ENCODE measurements at places on chromosomes 2 and 18.

GRCh38 chr2:231117922-231118613 lies 6.8 kb downstream of the HTR2B start:
- DNase-seq: no peak

DNA sequence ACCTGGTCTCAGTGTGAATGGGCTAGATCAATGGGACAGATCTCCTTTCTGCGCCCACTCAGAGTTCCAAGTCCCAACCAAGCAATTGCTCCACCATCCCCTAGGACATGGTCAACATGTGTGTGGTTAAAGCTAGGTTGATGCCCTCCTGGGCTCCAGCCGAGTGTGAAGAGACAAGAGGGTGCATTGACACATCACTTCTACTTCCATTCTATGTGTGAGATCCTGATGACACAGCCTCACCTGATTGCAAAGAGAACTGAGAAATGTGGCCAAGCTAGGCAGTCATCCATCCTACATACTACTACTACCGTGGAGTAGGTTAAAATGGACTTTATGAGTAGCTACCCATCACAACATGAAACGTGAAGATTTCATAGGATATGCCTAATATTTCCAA lies 106.8 kb downstream of the NCKAP5 start:
- DNase-seq: no peak

GRCh38 chr2:113896791-113897190 lies 6.9 kb downstream of the ACTR3 start:
- no peak for DNase-seq

DNA sequence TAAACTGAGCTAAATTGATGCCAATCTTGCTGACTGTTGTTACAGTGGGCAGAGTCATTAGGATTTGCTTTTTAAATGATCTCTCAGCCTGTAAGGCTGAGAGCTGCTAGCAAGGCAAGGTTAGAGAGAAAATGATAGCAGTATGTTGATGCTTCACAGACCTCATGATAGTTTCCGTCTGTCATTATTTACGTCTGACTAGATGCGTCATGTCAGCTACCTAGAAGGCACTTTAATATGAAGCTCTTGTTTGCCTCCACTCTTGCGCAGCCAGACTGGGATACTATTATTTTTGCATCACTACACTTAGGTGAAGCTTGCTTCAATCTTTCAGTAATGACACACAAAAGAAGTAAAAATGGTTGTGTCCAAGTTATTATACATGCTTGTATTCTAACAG lies 313.8 kb downstream of the LNPK start:
- DNase-seq: no peak

GRCh38 chr2:195734395-195734794 lies 77.4 kb downstream of the SLC39A10 start:
- DNase-seq: no peak

DNA sequence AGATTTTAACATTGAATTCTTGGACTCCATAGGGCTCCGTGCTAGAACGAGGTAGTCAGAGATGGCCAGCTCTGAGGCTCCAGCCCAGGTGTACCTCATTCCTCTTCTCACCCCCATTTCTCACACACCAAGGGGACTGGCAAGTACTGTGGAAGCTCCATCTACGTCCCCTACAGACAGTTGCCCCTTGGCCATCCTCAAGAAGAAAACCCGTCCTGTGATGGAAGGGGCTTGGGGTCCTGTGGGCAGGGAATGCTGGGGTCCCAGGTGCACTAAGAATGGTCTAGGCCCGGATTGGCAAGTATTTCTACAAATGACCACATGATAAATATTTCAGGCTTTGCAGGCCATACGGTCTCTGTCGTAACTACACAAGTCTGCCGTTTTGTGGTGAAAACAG lies 110.3 kb downstream of the PDCL3 start:
- DNase-seq: no peak

DNA sequence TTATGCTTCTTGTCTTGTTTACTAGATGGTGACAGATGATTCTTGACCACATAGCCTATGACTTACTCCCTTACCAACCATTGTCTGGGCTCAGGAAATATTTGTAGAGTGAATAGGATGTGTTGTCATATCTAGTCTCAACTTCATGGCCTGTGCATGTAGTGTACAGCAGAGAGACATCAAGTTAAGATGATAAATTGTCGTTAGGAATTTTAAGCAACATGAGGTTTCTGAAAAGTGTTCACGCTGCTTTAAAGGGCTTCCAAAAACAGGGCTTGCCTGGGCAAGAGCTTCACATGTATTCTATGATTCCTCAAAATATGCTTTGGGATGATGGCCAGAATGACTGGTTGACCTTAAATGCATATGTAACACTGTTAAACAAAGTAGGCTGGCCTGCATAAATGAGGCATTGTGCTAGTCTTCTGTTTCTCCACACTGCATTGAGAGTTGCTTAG lies 424.0 kb downstream of the RND3 start:
- DNase-seq: no peak

- DNase-seq: no peak
Measured at GRCh38 chr18:31576670-31577069, 15.0 kb upstream of the TTR start.

DNA sequence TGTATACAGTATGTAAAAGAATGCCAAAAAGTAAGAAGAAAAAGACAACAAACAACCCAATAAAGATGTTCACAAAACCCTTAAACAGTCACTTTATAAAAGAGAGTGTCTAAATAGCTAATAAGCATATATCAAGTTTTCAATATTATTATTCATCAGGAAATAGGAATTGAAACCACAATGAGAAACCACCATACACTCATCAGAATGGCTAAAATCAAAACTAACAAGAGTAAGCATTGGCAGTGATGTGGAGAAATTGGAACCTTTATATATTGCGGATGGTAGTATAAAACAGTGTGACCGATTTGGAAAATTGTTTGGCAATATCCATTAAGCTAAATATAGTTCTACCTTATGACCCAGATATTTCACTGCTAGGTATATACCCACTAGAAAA lies 20.5 kb upstream of the TGFA start:
- DNase-seq: no peak

DNA sequence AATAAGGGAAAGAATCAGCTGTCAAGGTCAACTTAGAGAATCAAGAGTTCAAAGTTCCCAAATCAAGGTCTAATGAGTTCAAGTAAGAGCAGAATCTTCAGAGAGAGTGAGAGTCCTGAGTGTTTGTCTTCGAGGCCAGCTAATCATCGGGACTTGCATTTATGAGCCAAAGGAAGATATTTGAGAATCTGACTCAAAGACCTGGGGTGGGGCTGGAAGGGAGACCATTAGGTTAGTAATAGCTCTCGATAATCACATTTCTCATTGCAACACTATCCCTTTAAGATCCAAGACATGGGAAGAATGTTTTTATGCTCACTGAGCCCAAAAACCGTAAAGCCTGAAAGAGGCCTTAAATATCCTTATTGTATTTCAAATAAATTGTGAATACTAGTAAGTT lies 72.0 kb upstream of the FSHR start:
- no peak for DNase-seq

DNA sequence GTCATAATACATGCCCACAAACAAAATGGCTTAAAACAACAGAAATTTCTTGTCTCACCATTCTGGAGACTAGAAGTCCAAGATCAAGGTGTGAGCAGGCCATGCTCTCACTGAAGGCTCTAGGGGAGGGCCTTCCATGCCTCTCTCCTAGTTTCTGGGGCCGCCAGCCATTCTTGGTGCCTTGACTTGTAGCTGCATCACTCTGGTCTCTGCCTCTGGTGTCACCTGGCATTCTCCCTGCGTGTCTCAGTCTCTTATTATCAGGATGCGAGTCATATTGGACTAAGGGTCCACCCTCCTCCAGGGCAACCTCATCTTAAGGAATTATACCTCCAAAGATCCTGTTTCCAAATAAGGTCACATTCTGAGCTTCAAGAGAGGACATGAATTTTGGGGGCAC lies 76.1 kb downstream of the KCNF1 start:
- no peak for DNase-seq

GRCh38 chr2:17328161-17328560 lies 190.1 kb downstream of the RAD51AP2 start:
- no peak for DNase-seq
